NCI-H187 (cell line): ENCODE measurements at places on chromosomes 16 and 17.

DNA sequence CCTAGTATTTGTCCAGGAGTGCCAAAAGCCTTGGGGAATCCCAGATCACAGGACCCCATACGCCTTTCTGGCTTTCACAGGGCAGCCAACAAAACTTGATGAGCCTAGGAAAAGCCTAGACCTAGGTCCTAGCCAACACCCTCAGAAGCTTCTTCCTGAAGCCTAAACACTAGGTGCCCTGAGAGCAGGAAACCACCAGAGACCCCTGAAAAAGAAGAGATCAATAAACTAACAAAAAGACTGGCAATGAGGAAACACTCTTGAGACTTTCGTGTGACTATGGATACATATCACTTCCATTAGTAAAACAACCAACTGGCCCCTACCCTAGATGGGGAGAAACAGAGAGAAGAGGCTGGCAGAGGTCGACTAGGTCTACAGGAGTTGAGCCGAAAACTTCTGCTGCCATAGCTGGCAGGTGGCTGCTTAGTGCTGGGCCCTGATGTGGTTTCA lies 1.2 kb downstream of the ORMDL3 start:
- no peak for DNase-seq

DNA sequence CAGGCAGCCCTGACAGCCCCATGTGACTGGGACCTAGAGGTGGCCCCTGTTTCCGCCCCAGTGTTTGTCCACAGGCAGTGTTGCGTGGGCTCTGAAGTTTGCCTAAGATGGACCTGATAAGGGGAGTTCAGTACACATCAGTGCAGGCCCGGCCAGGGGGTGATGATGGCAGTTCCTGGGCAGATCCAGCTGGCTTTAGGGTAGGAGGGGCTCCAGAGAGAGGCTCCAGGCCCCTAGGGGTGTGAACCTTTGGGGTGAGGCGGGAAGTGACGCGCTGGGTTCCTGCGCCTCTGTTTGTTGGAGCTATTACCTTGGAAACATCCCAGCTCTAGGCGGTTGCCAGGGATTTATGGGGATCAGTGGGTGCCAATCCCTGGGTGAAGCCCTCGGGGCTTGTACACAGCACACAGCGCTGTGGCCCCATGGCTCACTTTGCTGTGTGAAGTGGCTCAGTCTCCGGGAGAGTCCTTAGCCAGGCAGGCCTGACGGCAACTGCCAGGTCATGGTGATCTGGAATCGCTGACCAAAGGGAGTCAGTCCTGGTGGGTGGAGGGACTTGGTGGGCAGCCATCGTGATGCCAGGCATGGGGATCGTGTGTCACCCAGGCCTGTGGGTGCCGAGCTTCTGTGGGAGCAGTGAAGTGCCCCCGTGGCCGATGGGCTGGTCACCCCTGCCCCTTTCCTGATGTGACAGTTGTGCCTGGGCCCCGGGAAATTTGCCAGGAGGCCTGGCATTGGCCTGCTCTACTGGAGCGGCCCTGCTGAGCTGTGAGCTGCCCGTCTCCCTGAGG lies 146.1 kb downstream of the SEC14L1 start:
- DNase-seq: no peak

DNA sequence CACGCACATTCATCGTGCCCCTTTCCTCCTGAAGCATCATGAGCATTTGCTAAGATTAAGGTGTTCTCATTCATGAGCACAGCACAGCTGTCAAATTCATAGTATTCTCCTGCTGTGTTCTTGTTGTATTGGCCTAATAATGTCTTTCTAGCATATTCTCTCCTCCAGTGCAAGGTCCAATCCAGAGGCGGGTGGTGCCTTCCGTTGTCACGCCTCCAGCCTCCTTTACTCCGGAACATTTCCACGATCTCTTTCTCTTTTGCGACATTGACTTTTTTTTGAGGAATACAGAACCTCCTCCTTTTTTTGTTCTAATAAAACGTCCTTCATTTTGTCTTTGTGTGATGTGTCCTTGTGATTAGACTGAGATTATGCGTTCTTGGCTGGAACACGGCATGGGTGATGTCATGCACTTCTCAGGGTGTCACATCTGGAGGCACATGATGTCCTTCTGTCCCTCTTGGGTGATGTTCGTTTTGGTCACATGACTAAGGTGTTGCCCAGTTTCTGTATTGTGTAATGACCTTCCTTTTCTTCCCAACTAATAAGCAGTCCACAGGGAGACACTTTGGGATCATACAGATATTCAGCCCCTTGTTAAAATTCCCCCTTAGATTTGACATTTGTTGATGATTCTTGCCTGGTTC lies 66.3 kb downstream of the CLEC16A start:
- DNase-seq: no peak

GRCh38 chr17:50075446-50076032 lies 19.6 kb upstream of the PDK2 start:
- DNase-seq: no peak

GRCh38 chr16:4347765-4348509 lies 3.2 kb downstream of the PAM16 start:
- no peak for DNase-seq

GRCh38 chr17:15509095-15509494 lies 41.7 kb upstream of the CDRT4 start:
- DNase-seq: no peak

DNA sequence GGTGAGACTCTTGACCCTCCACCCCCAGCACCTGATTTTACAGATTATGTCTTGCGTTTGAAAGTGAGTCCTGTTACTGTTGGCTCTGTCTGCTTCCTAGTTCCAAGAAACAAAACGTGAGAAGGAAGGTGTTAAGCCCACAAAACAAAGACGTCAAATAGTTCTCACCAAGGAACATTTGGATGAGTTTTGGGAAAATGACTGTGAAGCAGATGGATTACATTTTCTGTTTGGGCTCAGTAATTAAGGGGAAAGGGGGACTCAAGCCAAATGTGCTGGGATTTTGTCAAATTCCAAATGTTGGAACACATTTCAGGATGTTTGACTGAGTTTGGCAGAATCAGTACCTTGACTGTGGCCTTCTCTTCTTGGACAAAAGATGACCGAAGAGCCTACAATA lies 71.2 kb downstream of the PCTP start:
- no peak for DNase-seq

- no peak for DNase-seq
These were observed 3.4 kb downstream of the DNAH9 start for GRCh38 chr17:11601661-11602060.

- no peak for DNase-seq
These were observed 78.3 kb downstream of the DYNLRB2 start for GRCh38 chr16:80618862-80619648.

DNA sequence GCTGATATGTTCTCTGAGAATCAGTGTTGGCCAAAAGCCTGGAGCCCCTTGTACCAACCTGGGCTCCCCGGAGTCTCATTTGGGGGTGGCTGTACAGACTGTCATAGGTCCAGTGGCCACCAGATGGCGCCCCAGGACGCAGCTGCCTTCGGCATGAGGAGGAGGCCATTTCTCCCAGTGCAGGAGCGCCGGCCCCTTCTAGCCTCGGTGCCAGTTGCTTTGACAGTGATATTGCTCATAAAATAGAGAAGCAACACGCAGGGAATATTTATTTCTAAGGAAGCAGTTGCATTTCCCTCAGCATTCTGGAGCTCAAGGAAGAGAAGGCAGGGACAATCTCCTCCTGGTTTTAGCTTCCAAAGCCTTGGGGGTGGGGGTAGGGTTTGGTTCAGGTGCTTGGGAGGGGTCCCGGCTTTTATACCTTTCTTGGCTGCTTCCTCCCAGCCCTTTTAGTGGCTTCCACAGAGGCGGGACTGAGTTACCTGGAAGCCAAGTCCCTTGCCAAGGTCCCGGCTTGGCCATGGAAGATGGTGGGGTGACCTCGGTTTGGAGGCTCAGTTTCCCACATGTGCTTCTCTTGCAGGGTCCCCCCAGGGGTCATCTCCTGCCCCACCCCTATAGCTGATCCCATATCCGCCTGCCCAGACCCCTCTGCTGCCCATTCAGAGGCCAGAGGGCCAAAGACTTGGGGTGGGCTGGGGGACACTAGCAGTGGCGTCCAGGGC lies 117.8 kb upstream of the CDC42EP4 start:
- peak; percentile 84 for DNase-seq

GRCh38 chr17:82234211-82235055 lies 5.6 kb downstream of the SLC16A3 start:
- no peak for DNase-seq

GRCh38 chr16:82229800-82230619 lies 60.0 kb upstream of the MPHOSPH6 start:
- peak; percentile 30 for DNase-seq

DNA sequence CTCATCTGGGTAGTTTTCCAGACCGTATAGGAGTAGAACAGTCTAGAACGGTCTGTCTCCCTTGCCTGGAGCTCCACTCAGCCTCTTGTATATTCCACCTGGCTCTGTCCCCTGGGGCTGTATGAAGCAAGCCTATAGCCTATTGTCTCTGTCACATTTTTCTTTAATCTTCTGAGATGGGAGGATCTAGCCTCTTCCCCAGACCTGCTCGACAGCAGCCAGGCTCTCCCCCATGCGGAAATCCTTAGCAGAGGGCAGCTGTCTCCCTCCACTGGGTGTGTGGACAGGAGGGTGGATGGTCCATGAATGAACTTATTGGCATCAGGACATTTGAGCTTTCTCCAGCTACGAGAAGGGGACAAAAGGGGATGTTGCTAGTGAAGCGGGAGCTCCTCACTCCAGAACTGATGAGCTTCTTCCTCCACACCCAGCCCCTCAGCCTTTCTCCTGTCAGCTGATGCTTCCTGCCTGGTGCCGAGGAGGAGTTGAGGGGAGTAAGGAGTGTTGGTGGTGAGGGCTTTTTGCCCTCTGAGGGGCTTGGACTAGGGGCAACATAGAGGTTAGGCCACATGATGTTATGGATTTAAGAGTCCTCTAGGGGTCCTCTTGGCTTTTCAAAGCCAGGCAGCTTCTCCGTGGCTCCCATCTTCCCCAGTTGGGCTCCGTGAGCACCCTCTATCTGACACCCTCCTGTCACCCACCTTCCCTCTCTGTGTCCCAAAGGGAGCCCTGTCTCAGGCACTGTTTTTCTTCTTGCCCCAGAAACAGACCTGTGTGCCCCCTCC lies 28.0 kb downstream of the ARHGAP23 start:
- DNase-seq: no peak

DNA sequence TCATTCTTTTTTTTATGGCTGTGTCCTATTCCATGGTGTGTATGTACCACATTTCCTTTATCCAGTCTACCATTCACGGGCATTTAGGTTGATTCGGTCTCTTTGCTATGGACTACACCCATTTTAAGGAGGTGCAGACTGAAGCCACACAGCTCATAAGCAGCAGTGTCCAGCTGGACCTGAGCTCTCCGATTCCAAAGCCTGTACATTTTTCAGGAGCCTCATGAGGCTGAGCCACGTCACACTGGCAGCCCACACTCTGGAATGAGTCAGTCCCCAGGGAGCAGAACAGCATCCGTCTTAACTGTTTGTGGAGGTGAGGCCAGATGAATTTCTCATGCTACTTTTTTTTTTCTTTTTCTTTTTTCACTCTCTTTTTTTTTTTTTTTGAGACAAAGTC lies 116.1 kb downstream of the C16orf95 start:
- DNase-seq: no peak

DNA sequence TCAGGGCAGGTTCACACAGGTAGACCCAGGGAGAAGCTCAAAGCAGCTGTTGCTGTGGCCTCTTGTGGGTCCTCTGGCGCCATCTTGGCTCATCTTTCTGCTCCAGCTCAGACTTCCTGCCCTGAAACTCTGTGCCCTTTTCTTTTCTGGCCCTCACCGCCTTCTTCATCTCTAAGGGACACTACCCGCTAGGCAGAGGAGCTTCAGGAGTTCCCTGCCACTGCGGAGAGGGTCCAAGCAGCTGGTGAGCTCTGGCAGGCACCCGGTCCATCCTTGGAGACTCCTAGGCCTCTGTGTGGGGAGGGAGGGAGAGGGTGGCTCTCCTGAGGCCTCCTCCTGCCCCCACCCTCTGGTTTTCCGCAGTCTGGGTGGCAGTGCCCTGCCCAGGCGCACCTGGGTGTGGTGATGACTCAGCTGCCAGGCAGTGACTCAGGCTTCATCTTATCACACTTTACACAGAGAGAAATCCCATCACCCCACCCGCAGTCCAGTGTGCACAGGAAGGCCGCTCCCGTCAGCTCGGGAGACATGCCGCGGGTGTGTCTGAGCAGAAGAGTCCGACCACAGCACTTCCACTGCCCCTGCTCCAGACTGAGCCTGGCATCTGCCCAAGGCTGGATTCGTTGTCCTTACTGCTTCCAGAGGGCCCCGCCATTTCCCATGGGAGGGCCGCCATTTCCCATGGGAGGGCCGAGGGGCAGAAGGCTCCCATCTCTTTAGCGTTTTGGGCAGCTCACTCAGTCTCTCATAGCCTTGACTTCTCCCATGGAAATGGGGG lies 7.3 kb downstream of the NT5C start:
- no peak for DNase-seq

DNA sequence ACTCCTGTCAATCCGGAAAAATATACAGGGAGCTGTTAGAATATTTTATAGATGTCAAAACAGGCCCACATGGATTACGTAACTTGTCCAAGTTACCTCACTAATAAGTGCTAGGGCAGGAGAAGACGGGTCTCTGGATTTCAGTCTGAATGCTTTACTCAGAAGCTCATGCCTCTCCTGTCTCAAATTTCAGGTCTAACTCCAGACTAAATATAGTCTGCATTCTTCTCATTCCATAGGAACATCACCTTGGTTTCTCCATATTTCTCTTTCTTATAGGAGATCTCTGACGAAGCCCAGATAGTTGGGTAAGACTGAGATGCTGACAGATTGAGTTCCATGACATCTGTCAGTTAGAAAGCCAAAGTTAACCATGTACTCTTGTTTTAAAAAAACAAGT lies 174.2 kb downstream of the STX8 start:
- no peak for DNase-seq

- no peak for DNase-seq
These were observed 176.3 kb downstream of the VPS53 start for GRCh38 chr17:538181-538973.

DNA sequence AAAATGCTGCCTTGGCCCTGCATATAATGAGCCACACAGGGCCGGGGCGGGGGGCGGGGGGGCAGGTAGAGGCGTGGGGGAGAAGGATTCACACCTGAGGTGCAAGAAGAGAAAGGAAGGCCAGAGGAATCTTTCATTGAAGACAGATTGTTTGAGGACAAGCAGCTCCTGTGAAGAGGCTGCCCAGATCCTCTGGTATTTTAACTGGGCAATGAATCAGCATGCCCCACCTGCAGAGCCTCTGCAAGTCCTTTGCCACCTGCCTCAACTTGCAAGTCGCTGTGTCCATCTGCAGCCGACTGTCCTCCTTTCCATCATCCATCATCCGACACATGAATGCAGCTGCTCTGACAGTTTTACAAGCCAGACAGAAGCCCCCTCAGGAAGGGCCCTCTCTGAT lies 1.2 kb upstream of the SOST start:
- no peak for DNase-seq

DNA sequence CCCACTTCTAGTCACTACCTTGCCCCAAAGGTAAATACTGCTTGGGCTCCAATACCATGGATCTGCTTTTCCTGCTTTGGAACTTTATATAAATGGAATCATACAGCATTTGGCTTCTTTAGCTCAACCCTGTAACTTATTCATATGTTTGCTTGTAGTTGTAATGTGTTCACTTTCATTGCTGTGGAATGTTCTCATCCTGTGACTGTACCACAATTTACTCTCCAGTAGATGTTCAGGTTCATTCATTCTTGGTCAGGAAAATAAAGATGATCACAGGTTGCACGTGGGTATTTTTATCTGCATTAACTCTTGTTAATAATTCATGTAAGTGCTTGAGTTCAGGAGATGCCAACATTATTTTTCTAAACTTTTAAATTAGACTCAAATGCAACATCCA lies 6.7 kb upstream of the BEAN1 start:
- no peak for DNase-seq

GRCh38 chr17:31586946-31587345 lies 195.5 kb downstream of the RAB11FIP4 start:
- no peak for DNase-seq

- DNase-seq: no peak
These were observed 792 bp downstream of the SECTM1 start for GRCh38 chr17:82332669-82333278.

GRCh38 chr17:30812218-30813177 lies 12.0 kb downstream of the CRLF3 start:
- no peak for DNase-seq
